ENCODE measurements at places on chromosomes 7 and 10.

- DNase-seq, result no peak
Observed at GRCh38 chr7:122300956-122301833, 3.4 kb downstream of the FEZF1 start.

- DNase-seq, result no peak
Observed at GRCh38 chr10:12902135-12902572, 99.4 kb downstream of the CCDC3 start.

DNA sequence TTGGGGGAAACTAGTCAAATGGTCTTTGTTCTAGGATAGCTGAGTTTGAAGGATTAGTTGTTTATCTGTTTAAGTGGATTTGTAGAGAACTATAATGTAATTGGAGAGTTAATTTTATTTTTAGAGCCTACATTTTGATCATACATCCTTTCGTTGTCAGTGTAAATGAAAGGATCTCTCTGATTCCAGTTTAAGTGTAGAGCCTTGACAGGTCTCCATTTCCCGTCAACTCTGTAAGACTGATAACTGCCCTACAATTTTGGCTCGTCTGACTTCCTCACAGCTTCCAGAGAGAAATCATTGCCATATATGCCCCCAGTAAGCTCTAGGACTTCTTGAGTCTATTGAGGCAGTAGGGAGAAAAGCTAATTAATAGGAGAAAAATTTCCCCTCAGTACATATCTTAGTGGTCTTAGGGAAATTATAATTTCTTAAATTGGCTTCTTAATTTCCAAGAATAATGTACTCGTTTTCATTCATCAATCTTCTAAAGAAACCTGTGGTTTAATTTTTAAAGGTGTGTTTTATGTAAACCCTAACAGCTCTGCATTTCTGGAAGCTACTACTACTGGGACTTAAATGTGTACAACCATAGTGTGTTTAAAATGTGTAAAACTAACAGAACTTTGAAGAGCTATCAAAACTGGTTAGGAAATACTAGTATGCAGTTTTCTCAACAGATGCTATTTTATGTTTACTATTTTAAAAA is 3.8 kb downstream of the KMT2E start:
- DNase-seq, result no peak

DNA sequence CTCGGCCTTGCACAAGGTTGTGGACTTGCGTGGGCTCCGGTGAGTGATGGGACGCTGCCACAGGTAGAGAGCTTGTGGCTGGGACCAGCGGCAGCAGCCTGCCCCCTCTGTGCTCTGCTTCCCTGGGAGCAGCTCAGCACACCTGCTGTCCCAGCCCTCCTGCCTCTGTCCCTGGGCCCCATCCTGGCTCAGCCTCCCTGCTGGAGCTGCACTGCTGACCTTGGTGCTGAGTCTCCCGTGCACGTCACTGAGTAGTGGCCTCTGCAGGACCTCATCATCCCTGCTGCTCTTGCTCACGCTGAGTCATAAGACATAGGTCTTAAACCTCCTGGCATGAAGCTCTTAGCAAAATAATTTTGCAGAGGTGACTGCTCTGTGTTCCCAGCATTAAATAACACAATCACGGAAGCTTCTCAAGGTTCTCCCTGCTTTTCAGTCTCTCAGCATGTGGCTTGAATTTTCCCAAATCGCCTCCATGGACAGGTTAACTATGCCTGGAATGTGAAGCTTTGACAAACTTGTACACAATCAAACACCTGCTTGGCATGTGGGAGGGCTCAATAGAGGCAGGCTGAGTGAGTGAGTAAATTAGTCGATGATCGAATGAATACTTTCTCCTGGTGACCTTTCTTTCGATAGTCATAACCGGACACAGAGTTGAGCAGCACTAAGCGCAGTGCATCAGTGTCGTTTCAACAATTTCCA is 63.8 kb upstream of the NPS start:
- no peak for DNase-seq

DNA sequence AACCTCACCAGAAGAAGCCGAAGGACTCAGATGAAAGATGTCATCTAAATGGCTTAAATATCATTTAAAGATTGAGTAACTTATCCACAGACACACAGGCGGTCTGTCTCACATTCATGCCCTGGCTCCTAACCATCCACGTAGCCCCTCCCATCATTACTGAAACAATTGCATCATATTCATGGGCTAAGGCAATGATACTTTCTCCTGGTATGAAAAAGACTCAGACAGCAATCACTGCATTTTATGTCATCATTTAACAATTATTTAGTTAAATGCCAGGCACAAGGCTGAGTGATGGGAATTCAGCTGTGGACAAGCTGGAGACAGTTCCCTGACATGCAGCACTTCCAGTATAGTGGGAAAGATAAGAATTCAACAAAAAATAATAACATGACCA is 11.2 kb upstream of the TECTB start:
- no peak for DNase-seq

GRCh38 chr10:87654212-87654611 is 5.5 kb upstream of the PAPSS2 start:
- no peak for DNase-seq

- DNase-seq, result no peak
Observed at GRCh38 chr7:121456785-121457359, 60.8 kb upstream of the FAM3C start.

DNA sequence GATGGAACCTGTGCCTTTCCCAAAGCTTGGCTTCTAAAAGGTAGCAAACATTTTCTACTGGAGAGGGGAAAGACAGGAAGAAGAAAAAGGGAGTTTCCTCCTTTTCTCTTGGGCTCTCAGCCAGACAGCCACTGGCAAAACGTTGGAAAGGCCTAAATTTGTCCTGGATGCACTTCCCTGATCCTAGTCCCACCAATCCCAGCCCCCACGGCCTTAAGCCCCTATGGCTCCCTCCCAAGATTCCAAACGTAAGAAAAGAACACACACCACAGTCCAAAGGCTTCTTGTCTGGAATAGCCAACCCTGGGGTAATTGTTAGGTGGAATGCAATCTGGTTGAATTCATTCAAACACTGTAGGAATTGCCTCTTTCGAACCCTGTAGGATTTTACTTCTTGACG is 959 bp upstream of the TLX1 start:
- no peak for DNase-seq

DNA sequence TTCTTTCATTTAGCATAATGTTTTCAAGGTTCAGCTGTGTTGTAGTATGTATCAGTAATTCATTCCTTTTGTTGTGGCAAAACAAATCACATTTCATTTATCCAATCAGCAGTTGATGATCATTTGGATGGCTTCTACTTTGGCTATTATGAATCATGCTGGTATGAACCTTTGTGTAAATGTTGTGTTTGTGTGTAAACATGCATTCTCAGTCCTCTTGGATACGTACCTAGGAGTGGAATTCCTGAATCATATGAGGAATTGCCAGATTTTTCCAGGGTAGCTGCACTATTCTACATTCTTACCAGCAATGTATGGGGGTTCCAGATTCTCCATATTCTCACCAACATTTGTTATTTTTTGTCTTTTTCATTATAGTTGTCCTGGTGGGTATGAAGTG is 578.5 kb upstream of the MKI67 start:
- DNase-seq, result no peak

DNA sequence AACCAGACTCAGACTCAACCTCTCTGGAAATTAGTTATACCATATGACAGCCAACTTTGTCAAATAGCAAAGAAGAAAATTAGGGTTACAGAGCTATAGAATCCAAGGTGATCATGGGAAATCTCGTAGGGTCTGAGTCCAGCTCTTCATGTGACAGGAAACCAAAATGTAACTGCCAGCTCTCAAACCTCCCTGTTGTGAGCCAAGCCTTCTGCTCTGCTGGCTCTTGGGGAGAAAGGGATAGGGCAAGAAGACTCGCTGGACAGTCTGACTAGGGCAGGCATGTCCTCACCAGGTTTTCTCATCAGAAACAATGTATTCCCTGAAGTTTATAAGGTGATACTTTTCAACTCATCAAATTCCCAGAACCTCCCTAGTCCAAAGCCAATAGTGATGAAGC is 63.0 kb downstream of the CDHR3 start:
- DNase-seq, result no peak

DNA sequence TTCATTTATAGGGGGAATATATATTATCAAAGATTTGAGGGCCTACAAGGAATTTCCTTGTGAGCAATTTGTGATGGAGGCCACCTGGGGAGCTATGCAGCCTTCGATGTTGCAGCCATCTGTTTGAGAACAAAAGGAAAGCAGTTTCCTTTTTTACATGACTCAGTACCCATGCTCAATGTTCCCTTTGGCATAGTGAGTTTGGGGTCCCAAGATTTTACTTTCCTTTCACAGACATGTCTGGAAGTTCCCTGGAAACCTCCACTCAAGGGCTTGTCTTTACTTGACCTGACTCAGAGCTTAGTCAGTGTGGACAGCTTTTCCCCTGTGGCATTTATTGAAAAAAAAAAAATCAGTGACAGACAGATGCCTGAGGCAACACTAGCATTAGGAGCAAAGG is 73.5 kb upstream of the VIPR2 start:
- no peak for DNase-seq

- DNase-seq, result no peak
Observed at GRCh38 chr10:2108496-2108895, 371.2 kb upstream of the ADARB2 start.

DNA sequence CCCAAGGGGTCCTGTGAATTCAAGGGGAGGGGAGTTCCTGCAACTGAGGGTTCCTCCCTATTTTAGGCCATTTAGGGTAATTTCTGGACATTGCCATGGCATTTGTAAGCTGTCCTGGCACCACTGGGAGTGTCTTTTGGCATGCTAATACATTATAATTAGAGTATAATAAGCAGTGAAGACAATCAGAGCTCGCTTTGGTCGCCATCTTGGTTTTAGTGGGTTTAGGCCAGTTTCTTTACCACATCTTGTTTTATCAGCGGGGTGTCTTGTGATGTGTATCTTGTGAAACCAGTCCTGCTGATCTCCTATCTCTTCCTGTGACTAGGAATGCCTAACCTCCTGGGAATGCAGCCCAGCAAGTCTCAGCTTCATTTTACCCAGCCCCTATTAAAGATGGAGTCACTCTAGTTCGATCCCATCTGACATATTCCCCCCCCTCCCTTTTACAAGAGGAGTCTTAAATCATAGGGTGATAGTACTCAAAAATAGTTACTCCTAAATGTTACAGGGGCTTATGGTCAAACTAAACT is 43.2 kb downstream of the SVOPL start:
- DNase-seq, result no peak

GRCh38 chr10:73623056-73623455 is 18.2 kb downstream of the MYOZ1 start:
- no peak for DNase-seq

DNA sequence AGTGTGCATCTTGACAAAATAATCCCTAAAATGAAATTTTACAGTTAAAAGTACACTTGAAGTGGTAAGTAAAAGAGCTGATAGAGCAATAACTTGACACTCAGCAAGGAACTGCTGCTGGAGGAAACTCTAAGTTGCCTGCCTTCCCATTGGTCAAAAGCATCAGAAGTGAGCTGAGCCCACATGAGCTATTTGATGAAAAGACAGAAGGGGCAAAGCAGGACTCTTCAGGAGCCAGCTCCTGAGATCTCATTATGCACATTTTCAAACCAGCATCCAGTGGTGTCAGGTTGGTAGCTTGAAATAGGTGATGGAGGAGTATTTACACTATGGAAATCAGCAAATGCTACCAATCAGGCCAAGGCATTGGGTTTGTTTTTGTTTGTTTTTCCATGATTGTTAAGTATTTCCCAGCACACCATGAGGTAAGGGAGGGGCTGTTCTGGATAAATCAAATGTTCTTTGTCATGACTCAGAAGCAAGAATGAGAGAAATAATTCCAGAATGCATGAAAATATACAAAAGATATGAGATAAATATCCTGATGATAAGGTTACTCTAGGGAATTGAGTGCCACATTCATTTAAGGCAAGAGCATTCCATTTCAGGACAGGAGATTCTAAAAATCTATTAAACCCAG is 316.6 kb downstream of the SNX13 start:
- no peak for DNase-seq

DNA sequence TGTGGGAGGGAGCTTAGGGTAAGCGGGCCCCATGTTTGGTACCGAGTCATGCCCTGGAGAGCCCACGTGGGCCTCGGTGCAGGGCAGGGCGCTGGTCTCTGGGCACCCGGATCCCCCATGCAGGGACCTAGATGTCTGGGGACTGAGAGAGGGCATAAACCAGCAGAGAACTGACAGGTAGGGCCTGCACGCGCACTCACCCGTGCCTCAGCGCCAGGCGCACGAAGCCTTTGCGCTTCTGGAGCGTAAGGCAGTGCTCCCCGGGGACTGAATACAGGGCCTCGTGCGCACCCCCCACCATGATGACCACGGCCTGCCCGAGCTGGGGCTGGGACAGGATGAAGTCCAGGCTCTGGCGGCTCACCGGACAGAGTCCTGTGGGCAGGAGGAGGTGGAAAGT is 2.8 kb downstream of the MOGAT3 start:
- DNase-seq, result no peak

- no peak for DNase-seq
Observed at GRCh38 chr7:44740055-44740454, 8.6 kb upstream of the ZMIZ2 start.

DNA sequence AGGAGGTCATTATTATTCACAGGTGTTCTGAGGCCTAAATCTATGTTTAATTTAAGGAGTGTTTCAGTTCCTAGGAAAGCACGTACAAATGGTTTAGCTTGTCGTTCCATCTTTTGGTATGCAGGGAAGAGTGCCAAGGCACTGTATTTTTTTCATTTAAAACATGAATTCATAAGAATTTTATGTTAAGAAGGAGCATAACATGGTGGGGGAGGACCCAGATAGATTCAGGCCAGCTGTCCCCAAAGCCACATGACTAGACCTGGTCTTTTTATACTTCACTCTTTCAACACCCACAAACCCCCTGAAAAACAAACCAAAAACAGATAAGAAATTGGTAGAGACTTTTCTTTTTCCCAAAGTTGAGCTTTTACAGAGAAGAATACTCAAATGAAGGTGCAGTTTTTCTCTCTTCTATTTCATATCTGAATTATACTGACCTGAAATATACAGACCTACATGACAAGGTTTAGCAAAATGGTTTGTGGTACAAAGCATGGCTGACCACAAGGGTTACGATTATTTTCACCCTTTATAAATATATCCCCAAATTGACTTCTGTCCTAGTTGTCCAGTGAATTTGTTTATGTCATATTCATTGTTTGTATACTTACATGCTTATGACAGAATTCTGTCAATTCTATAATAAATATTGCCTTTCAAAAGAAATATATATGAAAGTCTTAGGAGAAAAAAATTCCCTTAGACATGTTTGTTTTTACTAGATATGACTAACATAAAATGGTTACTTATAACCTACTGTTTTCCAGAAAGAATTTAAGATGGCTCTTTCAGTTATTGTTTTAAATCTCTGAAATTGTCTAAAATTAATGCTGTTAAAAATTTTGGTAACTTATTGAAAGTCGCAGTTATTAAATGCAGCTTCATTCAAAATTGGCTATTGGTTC is 71.3 kb downstream of the AP3M1 start:
- DNase-seq, result no peak

- peak; percentile 28 for DNase-seq
Observed at GRCh38 chr7:47087866-47088265, 494.0 kb downstream of the TNS3 start.

GRCh38 chr7:99860281-99861127 is 16.3 kb downstream of the OR2AE1 start:
- peak; percentile 65 for DNase-seq

DNA sequence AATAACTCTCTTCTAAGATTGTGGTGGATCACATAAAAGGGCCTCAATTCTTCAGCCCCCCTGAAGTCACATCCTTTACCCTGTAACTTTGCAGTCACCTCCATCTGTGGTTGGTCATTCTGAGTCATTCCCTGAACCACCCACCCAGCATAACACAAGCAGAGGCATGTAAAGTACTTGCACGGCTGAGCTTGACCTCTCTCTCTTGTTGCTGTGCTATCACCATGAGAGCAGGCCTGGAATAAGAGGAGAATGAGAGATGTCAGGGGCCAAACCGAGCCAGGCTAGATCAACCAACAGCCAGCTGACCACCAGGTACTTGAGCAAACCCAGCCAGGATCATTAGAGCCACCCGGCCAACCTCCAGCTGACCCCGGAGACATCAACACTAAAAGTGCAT is 13.5 kb upstream of the STK17A start:
- no peak for DNase-seq
